CD4-positive, alpha-beta T cell treated with Interleukin-17A for 1 hour (primary cell): ENCODE measurements at places on chromosomes 3 and 15.
A peak's percentile ranks its signal among the peaks of the same experiment; 100 is the strongest.

DNA sequence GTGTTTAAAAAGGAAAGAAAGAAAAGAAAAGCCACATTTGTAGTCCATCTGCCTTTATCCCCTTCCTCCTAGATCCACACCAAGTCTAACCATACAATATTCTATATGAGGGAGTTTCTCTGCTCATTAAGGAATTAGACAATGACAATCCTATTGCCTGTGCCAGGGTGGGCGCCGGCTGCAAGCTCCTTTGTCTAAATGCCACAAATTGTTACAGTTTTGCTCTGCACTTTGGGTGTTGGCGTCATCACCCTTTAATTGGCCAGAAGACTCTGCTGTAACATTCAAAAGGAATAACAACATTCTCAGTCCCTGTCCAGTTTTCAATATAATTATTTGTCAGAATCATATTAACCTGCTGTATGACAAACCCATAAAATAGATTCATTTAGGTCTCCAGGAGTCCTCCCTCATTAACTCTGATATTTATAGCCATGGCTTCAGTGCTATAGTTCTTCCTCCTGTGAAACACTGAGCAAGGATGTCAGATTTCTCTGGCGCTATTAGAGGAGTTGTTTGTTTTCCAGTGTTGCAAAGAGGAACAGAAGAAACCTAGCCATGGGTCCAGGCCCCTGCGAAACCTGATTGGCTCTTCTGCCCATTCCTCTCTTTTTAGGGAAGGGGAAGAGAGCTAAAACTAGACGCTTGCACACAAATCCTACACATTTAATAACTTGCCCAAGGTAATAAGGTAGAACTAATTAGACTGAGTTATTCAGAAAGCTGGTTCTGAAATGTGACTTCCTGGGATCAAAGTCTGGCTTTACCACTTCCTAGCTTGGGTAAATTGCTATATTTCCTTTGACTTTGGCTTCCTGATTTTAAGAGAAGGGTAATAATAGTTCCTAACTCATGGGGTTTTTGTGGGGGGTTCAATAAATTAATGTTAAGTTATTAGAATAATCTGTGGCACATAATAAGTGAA is 112.4 kb downstream of the CD47 start:
- peak; percentile 31 for DNase-seq

DNA sequence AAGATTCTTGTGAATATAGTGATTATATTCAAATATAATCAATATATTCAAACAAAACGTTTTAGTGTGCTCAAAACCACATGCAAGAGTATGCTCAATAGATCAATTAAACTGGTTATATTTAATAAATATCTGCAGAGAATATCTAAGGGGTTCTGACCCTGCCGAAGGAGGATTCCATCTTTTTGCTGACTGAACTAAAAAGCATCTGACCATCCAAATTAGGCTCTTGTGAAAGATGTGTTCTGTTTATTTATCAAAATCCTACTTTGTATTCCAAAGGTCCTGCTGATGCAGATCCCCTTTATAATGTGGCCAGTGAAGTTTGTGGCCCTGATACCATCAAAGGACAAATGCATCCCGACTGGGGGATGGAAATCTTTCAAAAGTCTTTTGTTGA is 41.8 kb upstream of the ARPIN start:
- DNase-seq: no peak

GRCh38 chr3:27721717-27722564 is at the start of gene EOMES:
TSS of gene EOMES (minus strand) at chr3:27722323. CDS start at chr3:27722294, 29 bp downstream.
- peak; percentile 84 for DNase-seq

DNA sequence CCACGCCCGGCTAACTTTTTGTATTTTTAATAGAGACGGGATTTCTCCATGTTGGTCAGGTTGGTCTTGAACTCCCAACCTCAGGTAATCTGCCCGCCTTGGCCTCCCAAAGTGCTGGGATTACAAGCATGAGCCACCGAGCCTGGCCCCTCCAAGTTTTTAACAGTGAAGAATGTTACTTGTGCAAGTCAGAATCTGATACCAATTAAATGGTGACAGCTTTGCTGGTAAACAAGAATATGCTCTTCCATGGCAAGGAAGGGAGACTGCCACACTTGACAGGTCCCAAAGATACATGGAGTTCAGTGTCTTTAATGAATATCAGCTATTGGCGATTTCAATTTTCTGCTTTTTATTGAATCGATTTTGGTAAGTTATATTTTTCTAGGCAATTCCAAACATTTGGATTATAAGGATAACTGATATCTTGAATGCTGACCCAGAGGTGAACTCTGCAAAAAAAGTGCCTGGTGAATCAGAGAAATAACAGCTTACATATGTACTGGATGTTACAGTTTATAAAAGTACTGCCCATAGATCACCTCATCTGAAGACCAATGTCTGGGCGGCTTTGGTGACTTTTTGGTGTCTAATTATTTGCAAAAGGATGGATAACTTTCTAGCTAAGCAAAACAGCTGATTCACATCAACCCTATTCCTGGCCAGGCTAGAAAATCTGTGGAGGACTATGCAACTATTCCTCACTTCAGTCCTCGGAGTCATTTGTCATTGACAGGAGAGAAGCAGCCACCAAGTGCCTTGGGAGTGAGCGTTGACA is 1.2 kb downstream of the PARP16 start:
- DNase-seq: no peak

GRCh38 chr3:146577662-146578061 is 27.5 kb downstream of the PLSCR5 start:
- peak; percentile 52 for DNase-seq

GRCh38 chr3:37811625-37812498 is 49.8 kb upstream of the CTDSPL start:
- DNase-seq: no peak

- no peak for DNase-seq
Measured at GRCh38 chr15:59364248-59364647, 8.4 kb downstream of the MYO1E start.

DNA sequence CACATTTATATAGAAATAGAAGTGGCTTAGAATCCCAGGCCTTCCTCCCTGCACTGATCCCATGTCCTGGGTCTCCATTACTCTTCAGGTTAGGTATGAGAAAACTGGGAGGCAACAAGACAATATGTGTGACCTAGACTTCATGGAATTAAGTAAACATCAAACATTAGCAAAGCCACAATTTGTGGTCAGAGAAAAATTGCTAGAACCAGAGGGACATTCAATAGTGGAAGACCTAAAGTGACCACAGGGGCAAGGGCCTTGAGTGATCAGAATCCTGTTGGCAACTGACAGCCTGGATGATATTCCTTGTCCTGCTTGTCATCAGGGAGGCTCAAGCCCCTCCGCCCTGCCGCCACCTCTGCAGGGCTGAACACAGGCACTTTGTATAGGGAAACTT is 322.8 kb upstream of the CTNNB1 start:
- no peak for DNase-seq

DNA sequence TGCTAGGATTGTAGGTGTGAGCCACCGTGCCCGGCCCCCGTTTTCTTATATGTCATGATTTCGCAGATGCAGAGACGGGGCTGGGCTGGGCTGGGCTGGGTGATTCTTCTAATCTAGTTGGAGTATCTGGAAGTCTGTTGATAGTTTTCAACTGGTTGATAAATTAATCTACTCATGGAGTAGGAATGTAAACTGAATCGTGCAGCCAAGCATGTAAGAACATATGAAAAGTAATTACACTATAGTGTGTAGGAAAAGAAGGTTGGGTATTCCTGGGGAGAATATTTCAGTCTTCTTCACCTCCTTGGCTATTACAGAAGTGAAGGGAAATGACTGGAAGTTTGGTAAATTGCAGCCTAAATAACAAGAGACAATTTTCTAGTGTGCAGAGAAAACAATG is 82.6 kb upstream of the MAGI1 start:
- DNase-seq: no peak

- DNase-seq: no peak
Measured at GRCh38 chr3:184135911-184136260, 728 bp downstream of the EIF2B5 start.

DNA sequence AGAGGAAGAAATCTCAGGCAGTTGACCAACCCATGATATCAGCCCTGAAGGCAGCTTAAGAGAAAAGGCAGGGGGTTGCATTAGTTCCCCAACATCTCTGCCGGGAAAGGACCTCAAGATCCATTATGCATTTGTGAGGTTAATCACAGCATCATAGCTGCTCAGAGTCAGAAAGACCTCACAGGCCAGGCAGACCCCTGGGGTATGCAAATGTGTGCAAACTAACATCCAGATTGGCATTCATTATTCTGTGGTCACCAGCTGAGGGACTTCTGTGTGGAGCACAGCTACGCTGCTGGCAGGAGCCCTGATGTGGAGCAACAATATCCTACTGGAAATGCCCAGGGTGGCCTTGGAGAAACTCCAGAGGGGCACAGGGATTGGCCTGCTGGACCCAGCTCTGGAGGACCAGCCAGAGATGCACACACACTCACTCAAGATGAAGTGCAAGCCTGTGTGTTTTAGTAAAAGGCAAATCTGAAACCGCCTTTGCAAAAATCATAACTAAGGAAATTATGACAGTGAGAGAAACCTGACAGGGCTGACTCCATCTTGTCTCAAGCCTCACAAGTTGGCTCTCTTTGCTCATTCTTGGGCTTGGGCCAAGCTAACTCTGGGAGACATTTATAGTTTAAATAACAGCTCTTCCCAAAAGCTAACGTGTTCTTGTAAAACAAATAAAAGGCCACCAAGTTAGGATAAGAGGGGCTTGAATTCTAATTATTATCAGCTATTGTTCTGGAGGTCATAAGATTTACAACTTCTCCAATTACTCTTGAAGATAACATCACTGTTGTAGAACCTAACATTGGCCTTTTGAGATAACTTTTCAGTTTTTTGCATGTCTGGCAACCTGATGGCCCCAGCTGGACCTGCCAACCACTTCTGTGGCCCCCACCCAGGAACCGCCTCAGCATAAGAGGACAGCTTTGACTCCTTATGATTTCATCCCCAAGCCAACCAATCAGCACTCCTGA is 257.1 kb downstream of the UACA start:
- DNase-seq: no peak

GRCh38 chr15:58770519-58770856 is 614 bp upstream of the MINDY2 start:
- DNase-seq: peak; percentile 51

DNA sequence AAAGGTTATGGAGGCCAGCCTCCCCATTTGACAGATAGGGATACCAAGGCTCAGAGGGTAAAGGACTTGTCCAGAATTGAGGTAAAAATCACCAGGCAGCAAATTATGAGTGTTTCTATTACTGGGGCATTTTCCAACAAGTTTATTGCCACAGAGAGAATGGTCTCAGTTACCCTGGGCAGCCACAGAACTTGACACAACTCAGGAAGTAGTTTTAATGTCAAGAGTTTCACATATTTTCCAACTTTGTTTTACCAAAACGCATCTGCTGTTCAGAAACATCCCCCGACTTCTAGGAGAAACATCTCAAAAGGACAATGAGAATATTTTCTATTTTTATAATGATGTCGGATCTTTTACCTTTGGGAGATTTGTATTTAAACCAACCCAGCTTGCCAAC is 107.5 kb upstream of the MRPS22 start:
- DNase-seq: no peak

GRCh38 chr3:158160958-158161357 is 51.1 kb downstream of the RSRC1 start:
- DNase-seq: no peak

- DNase-seq: no peak
Measured at GRCh38 chr15:97165205-97165604, 795.3 kb upstream of the ARRDC4 start.

GRCh38 chr3:109127553-109127952 is 9.0 kb upstream of the C3orf85 start:
- DNase-seq: no peak

GRCh38 chr15:31458596-31459399 is 132.2 kb downstream of the KLF13 start:
- DNase-seq: peak; percentile 30

DNA sequence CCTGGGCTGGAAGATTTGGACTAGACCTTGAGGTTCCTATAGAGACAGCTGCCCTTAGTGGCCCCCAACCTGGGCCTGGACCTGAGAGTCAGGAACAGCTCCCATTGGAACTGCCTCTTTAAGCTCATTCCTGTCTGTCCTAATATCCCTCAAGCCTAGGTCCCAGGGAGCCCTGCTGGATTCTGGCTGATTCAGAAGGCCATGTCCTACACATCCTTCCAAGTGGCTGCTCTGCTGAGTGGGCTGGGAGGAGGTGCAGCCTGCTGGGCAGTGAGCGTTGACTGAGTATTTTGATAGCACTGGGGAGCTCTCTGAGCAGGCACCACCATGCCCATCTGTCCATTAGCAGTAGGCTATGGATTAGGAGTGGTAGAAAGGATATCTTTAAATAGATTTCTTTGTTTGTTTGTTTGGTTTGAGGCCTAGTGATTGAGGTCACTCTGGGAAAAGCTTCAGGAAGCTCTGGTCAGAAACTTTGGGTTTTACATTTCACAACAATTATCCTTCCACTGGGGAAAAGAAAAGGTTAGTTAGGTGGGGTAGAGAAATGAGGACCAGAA is 54.6 kb upstream of the ATOSA start:
- no peak for DNase-seq

GRCh38 chr3:180382638-180383180 is 219.3 kb upstream of the TTC14 start:
- DNase-seq: no peak

DNA sequence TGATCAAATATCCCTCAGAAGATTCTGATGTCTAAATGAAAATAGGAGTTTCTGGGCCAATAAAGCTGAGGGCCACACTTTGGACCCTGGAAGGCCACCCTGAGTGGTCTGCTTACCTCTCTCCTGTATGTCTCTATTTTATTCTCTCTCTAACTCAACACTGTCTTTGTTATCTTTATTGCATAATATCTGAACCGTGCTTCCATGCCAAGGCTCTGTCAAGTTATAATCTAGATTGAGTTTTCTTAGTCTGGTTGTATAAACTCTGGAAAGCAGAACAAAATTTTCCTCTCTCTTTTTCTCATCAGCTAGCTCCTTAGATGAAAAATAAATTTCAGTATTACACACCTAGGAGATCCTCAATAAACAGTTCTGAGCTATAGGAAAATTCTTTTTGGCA is 36.2 kb upstream of the ACTL6A start:
- no peak for DNase-seq

DNA sequence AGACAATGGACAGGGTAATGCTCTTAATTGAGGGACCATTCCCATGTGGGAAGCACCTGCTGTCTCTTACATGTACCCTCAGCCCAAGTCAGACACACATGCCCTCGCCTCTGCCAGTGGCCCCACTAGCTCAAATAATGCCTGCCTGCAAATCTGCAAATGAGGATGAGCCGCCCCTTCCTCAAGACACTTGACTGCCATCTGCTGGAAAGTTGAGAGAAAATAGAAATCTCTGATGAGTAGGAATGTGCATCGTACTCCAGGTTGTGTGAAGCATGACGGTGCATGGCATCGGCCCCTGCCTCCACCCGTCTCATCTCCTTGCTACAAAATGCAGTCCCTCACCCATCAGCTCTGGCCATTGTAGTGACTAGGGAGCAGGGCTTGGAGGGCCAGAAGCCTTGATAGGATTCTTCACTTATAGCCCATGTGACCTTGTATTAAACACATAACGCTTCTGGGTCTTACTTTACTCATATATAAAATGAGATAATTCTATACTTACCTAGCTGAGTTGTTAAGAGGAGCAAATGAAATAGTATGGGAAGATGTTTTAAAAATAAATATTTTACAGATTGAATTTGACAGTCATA is 6.3 kb upstream of the SCN5A start:
- DNase-seq: peak; percentile 58

GRCh38 chr15:99618941-99619411 is 53.2 kb downstream of the MEF2A start:
- DNase-seq: no peak
